ENCODE measurements at places on chromosomes 4 and X.

GRCh38 chr4:73725985-73726384 lies 14.4 kb upstream of the CXCL8 start:
- peak; percentile 97 for DNase-seq

DNA sequence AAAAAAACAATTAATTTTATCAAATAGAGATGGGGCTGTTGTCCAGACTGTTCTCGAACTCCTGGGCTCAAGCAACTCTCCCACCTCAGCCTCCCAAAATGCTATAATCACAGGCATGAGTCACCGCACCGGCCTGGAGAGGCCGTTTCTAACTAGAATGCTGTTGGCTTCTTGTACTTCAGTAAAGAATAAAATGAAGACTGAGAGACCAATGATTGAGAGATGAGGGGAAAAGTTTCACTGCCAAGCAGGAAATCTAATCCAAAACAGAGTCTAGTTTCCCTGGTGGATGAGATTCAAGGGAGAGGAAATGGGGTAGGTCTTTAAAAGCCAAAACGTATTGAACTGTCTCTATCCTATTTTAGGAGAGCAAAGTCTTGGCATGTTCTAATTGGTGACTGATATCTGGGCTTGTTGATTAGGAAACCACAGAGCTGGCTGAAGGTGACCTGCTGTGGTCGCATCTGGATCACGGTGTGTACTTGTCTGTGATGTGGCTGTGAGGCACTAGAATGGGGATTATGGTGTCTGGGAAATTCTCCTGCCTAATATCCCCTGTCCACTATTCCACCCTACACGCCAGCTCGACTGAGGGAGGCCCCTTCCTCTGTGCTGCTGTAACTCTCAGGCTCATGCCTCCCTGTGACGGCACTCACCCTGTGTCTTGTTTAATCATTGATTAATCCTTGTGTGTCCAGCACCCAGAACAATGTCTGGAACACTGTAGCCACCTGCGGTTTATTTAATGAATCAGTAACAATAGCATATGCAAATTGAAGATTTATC lies 15.0 kb upstream of the TRIM2 start:
- DNase-seq, result no peak

GRCh38 chr4:61335241-61335763 lies 135.2 kb downstream of the ADGRL3 start:
- DNase-seq, result no peak

- DNase-seq, result no peak
These were observed 49.7 kb upstream of the NAP1L5 start for GRCh38 chr4:88747351-88747750.

GRCh38 chr4:14513471-14513870 lies 488.8 kb upstream of the CPEB2 start:
- no peak for DNase-seq

GRCh38 chrX:47169273-47169672 lies 24.3 kb downstream of the RBM10 start:
- no peak for DNase-seq

DNA sequence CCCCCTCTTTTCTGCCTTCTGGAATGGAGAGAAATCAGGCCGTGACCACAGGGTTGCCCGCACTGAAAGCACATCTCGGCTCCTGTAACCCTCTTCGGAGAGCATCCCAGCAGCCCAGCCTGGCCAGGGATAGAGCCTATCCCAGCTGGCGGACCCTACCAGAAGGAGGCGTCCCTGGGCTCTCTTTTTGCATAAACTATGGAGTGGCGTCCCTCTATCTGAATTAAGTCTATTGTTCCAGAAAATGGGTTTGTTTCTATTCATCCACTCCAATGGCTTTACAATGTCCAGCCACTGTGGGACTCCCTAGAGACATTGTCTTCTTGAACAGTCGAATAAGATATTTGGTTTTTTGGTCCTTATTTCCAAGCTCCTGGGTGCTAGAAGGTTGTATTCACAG lies 689 bp upstream of the NHSL2 start:
- DNase-seq, result peak; percentile 4

- DNase-seq, result no peak
These were observed 419.3 kb upstream of the ADGRL3 start for GRCh38 chr4:60780874-60781273.

- DNase-seq, result no peak
These were observed 234.7 kb downstream of the LDB2 start for GRCh38 chr4:16663732-16664131.

DNA sequence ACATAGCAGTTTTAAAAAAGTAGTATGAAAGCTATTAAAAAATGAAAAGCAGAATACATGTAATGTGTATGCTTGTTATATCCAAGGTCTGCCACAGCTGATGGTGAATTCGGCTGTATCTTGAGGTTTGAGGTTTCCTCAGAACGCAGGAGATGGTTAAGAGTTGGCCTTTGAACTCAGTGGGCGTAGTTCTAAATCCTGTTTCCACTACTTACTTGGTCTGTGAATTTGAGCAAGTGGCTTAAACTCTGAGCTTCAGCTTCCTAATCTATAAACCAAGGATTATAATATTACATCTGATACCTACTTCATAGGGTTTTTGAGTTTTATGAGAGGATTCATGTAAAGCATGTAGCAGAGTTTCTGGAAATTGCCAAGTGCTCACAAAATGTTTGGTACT lies 125.2 kb downstream of the STIM2 start:
- no peak for DNase-seq

DNA sequence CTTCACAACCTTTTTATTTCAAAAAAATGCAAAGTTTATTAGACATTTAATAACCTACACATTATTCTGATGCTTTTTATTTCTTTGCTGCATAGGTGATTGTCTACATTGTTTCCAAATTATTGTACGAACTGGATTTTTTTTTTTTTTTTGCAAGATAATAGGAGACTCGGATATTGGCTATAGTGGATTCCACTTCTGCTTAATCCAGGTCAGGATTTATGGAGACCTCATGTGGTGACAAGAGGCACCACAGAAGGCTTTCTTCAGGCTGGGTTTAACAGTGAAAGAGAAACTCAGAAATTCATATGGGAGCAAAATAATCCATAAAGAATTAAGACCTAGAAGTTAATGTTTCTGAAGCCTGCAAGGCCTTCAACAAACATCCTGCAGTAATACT lies 2.4 kb upstream of the SLIT2 start:
- no peak for DNase-seq

DNA sequence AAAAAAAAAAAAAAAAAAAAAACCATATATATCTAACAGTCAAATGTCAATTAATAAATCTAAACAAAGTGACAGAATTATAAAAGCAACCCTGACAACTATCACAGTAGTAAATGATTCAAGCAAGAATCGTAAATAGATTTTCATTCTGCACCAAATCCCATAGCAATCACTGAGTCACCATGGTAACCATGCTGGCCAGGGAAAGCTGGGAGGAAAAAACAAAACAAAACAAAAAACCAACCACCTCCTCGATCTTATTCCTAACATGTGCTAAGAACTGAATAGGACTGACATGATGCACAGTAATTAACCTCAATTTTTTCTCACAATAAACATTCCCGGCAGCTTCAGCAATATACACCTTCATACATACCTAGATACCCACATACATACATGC lies 30.6 kb upstream of the RAB40A start:
- no peak for DNase-seq

GRCh38 chr4:145957302-145957701 lies 18.7 kb upstream of the ZNF827 start:
- peak; percentile 40 for DNase-seq

DNA sequence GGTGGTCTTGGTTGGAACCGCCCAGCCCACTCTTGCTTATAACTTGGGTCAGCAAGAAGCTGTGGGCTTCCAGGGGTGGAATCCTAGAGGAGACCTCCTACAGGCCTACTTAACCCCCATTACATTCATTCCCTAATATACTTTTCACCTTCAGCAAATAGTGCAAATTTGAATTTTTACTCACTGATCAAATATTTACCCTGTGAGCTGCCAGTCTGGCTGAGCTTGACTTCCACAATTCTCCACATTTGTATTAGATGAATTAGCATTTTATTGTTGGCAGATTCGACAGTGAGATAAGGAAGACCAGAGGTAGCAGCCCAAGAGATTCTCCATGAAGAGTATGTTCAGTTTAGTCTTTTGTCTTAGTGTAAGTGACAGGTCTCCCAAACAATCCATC lies 199.6 kb downstream of the BCOR start:
- DNase-seq, result no peak

DNA sequence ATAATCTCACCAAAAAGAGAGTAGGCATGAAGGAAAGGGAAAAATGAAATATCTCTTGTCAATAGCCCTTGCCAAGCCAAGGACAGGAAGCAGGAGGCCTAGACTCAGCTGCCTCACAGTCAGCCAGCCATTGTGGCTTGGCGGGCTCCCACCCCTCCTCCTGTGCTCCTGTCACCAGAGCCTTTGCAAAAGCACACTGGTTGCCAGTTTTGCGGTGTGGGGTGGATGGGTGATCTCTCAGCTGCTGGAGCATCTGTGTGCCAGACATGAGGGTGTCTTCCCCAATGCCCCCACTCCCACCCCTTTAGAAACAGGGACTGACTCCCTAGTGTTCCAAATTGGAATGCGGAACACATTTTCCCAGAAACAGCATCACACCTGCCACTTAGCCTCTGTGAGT lies 26.1 kb downstream of the ARHGEF6 start:
- DNase-seq, result no peak

DNA sequence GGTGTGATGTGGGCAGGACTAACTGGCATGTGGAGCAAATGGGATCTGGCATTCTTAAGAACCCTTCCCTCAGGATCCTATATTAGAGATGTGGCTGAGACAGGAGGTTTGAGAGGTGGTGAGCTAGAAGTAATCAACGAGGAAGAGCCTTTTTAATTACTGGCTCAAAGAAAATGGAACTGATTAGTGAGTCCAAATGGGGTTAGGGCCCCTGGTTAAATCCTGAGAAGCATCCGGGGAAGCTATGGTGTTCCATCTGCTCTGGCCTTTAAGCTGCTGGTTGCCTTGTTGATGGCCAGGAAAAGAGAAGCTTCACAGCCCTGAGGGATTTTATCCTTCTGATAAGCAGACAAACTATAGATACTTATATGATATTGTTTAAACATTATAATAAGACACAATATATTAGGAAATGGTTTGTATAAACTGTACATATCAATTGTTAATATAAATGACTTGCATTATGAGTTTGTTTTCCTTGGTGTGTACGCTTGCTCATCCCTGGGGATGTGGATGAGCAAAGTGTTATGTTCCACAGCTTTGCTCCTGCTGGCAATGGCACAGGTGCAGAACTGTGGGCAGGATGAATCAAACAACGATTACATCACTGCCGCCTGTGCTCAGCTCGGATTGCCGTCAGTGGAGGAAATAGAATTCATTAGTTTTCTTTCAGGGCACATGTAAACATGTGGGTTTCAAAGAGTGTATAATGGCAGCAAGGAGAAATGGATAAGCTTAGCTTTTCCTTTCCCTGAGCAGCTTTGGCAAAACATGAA lies 328.6 kb upstream of the ARX start:
- no peak for DNase-seq

- no peak for DNase-seq
These were observed 301.2 kb downstream of the MAPK10 start for GRCh38 chr4:86058621-86059020.

DNA sequence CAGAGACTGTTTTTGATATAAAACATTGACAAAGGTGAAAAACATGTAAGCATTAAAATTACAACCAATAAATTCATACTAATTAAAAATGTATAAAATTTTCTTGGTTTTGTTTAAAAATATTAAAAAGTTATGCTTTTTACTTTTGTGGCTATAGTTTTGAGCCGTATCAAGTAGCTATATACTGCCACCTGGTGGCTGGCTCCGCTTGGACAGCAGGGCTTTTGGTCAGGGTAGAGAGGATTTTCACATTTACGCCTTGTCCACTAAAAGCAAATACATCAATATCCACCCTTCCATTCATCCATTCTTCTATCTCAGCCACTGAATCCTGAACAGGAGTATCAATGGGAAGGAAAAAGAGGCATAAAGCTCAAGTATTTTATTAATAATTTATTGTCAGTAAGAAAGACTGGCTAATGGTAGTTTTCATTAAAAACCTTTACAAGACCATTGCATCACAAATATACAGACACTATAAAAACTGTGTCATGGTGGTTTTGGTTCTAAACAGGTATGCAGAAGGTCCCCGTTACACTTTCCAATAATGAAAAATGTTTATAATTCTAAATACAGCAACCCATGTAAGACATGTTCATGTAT lies 32.1 kb upstream of the MTNR1A start:
- DNase-seq, result peak; percentile 54

GRCh38 chr4:8267077-8267476 lies 2.5 kb upstream of the HTRA3 start:
- DNase-seq, result peak; percentile 86

GRCh38 chr4:107893171-107894137 lies 37.9 kb upstream of the CYP2U1 start:
- DNase-seq, result no peak

DNA sequence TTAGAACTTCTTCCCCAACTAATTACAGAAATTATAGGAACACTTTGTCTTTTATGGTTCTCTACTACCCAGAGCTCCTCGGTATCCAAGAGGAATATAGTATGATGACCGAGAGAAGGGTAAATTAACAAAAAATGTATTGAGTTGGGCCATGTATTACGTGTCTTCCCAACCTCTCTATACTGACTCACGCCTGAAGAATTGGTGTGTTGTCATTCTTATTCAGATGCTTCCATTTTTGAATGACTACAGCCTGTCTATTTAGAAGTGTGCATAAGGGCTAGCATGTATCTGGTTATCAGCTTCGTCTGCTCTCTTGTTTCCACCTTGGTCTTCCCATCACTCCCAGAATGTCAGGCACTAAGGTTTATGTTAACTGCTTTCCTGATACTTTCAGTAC lies 24.5 kb upstream of the SCD5 start:
- no peak for DNase-seq

DNA sequence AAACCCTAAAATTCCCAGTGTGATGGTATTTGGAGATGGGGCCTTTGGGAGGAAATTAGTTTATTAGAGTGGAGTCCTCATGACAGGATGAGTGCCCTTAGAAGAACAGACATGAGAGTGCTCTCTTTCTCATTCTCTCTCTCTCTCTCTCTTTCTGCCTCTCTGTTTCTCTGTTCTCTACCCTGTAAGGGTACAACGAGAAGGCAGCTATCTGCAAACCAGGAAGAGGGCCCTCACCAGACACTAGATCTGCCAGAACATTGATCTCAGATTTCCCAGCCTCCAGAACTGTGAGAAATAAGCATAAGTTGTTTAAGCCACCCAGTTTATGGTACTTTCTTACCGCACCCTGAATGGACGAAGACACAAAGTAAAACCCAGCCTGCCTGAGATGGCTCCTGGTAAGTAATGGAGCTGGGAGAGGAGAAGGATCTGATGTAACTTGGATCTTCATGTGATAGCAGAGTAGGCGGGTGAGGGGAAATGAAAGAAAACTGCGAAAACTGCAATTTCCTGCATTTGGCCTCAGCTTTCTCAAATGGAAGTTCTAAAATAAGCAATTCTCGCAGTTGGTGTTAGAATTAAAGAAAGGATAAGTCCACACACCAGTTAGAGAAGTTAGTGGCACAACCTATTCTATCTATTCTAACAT lies 8.7 kb upstream of the CDS1 start:
- peak; percentile 79 for DNase-seq

GRCh38 chrX:2931612-2932011 lies 2.5 kb upstream of the ARSD start:
- DNase-seq, result no peak

Measured in suppressor macrophage treated with lipopolysaccharide for 1 hour (primary cell).